NCI-H510A treated with DMSO at 0.1 percent for 48 hours (cell line): ENCODE measurements at places on chromosomes 7 and 10.

DNA sequence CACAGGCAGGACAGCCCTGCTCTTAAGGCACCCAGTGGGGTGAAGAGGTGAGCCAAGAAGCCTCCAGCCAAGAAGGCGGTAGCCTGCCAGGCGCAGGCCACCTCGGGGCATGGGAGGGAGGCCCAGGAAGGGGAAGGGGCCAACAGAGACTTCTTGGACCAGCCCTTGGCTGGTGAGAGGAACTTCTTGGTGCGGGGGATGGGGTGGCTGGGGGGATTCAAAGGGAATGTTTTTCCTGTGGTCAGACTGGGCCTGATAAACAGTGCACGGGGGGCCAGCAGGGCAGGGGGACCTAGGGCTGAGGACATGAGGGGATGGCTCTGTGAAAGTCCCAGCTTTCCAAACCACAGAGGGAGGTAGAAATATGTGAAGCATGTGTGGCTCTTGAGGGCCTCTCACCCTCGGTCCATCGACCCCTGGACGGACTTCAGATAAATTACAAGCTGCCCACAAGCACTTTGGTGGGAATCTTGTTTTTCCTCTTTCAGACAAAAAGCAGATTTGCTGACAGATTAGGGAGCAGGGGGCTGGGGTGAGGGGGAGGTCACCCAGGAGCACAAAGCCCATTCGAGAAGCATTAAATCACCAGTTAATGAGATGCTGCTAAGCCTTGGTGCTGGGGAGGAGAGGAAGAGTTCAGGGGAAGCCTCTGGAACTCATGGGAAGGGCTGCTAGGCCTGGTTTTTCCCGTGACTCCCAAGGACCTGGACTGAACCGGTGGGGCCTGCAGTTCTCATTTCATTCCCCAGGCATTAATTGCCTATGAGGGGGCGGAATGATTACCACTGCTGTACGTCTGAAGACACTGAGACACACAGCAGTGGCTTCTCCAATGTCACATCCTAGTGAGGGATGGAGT is 11.3 kb downstream of the CRYGN start:
- DNase-seq = no peak

GRCh38 chr7:44881066-44881600 is 4.2 kb downstream of the PURB start:
- no peak for DNase-seq

- DNase-seq = no peak
Measured at GRCh38 chr7:105353752-105354328, 34.9 kb downstream of the SRPK2 start.

DNA sequence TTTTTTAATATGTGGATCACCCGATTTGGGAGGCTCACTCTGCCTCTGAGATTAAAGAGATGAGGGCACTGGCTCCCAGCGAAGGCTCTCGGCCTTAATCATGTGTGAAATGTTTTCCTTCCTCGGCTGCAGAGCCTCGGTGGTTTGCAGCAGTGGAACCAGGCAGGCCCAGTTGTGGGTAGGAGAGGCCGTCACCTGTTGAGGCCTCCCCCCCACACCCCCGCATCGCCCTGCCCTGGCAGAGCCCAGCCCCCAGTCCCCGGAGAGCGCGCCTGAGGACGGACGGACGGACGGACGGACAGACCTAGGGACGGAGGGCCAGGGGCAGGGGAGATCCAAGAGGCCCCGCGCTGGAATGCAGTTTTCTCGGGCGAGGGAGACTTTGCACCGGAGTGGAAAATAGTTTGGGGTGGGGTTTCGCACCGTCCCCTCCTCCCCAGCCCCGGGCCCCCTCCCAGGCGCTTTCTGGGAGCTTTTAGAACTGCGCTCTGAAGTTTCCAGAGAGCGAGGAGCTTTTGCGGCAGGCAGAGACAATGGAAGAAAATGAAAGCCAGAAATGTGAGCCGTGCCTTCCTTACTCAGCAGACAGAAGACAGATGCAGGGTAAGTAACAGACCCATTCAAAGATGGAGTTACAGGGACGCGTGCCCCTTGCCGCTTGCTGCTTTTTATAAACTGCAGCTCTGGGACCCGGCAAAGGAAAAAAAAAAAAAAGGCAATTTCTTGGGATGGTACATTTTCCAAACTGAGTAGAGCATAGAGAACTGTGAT is at the start of gene KIAA1217:
KIAA1217 (plus strand) TSS at position 478 of the 771 bp plus-strand sequence; CDS start at position 534, 56 bp downstream.
- DNase-seq = no peak

DNA sequence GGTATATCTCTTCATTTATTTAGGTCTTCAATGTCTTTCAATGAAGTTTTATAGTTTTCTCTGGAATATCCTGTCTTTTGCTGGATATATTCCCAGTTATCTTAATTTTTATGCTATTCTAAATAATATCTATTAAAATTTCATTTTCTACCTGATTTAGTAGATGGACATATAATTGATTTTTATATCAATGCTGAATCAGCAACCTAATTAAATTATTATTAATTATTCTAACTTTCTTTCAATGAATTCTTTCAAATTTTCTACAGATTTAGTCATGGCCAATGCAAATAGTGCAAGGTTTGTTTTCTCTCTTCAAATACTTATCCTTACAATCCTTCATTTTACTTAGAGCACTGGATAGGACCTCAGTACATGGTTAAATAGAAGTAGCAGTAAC is 56.8 kb downstream of the DENND11 start:
- no peak for DNase-seq

GRCh38 chr7:11858622-11859302 is 26.8 kb upstream of the THSD7A start:
- DNase-seq = no peak

GRCh38 chr10:44939691-44940401 is 19.8 kb upstream of the RASSF4 start:
- DNase-seq = no peak

DNA sequence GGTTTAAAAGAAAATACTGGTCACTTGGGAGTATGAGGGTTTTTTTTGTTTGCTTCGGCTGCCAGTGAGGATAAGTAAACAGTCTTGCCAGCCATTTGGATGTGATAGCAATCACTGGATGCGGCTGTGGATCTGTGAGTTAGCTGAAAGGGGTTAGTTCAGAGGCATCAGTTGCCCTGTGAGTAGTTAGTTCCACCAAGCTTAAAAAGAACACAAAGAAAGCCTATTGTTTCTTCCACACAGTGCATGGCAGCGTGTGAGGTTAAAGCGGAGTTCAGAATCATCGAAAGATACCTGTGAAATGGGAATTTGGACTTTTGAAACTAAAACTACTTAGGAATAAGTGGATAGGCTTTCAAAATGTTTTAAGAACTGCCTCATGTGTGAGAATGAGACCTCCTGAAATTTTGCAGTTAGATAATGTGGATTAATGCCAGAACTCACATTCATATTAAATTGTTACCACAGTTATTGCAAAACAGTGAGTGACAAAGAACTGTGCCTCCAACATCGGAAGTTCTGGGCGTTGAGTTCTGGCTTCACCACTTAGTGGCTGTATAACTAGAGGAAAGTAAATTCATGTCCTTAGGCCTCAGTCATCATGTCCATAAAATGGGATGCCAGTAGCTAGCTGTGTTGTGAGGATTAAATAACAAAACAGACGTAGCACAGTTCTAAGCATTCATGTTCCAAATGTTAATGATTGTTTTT is 31.3 kb downstream of the KIAA1217 start:
- DNase-seq = no peak

- DNase-seq = no peak
Measured at GRCh38 chr7:63876707-63877322, 121.8 kb upstream of the ZNF722 start.

GRCh38 chr10:21327289-21327993 is 198.0 kb downstream of the SKIDA1 start:
- no peak for DNase-seq

DNA sequence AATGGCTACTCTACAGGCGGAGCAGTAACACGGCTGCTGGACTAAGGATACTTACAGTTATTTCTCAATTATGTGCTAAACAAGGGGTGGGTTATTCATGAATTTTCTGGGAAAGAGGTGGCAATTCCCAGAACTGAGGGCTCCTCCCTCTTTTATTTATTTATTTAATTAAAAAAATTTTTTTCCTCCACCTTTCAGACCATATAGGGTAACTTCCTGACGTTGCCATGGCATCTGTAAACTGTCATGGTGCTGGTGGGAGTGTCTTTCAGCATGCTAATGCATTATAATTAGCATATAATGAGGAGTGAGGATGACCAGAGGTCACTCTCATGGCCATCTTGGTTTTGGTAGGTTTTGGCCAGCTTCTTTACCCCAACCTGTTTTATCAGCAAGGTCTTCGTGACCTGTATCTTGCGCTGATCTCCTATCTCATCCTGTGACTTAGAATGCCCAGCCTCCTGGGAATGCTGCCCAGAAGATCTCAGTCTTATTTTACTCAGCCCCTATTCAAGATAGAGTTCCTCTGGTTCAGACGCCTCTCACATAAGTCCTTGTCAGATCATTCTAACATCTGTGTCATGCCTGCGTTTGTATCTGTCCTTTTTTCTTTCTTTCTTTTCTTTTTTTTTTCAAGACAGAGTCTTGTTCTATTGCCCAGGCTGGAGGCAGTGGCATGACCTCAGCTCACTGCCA is 15.9 kb upstream of the STOX1 start:
- DNase-seq = no peak

- DNase-seq = no peak
Measured at GRCh38 chr7:75048435-75049379, 24.9 kb downstream of the RCC1L start.

DNA sequence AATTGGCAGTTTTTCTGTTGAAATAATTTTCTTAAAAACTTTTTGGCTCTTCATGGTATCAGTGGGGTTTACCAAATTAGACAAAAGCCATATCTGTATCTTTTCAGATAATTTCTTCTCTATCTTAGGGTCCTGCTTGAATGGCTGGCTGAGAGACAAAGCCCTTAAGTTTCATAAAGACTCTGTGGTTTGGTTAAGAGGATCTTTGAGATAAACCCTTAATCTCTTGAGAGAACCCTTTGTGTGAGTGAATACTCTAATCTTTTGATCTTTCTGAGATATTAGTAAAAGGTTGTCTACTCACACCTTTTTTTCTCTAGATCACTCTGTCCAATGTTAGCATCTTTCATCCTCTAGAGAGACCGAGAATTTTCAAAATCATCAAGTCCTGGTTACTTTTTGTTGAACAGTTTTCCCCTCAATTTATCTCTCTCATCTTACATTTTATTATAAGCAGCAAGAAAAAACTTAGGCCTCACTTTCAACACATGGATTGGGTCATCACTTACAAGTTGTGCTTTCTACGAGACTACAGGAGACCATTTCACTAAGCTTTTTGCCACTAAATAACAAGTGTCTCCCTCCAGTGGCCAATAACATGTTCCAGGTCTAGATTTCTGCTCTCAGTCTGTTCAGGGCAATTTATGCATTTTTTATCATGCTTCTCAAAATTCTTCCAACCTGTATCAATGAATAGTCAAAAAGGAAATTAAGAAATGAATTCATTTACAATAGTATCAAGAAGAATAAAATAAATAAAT is 28.4 kb downstream of the DNAJC9 start:
- DNase-seq = no peak

DNA sequence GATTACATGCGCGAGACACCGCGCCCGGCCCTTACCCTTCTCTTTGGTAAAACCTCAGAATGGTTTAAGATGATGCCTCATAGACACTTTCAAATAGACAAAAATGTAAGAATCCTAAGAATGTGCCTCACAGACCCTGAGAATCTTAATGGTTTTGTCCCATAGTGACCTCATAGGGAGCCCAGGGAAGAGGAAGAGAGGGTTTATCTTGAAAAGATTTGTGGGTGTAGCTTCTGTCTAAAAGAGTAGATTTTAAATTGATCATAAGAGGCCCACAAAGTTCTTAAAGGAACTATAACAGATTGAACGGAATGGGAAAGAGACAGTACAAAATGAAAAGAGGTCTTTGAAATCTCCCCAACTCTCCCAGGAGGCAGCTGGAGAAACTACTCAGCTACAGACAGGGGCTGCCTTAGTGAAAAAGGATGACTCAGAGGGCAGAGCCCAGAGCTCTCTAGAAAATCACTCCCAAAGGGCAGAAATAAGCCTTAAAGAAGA is 220.6 kb downstream of the ADRA2A start:
- no peak for DNase-seq

- DNase-seq = no peak
Measured at GRCh38 chr7:124686543-124687171, 78.9 kb downstream of the GPR37 start.

DNA sequence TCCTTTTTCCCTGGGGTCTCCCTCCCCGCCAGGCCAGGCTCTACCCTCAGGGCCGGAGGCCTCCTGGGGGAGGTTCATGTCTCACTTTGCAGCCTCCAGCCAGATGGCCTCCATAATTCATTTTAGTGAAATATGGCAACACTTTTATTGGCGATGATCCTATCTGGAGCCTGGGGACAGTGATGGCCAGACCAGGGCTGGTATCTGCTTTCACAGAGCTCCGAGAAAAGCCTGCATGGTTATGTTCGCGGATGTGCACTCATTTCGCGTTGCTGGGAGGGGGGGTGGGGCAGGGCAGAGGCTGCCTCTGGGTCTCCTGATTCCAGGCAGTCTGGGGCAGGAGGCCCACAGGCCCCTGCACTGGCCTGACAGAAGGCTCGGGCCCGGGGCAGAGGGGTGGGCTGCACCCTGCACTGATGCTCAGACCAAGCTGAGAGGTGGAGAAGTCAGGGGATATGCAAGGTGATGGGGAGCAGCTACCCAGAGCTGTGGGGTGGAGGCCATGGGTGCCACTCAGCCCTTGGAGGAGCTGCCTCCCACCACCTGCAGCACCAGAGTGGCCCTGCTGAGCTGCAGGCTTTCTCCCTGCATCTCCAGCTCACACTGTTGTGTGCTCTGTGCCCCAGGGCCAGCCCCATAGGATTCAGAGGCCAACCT is 85.3 kb upstream of the RET start:
- DNase-seq = no peak

DNA sequence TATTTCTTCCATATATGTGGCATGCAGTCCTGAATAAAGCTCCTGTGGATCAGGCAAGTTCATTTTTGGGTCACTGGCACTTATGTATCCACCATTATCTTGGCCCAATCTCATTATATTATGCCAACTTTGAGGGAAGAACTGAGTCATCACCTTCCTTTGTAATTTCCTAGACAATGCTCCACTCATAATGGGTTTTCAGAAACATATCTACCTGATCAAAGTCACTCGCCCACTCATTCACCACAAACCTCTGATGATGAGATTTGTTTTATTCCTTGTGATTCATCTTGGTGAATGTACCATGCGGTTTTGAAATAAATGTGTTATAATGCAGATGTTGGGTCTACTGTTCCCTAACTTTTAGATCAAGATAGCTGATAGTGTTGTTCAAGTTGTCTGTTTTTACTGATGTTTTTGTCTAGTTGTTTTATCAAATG is 525.8 kb downstream of the KIF20B start:
- DNase-seq = no peak

- no peak for DNase-seq
Measured at GRCh38 chr7:118615-119391, 73.6 kb upstream of the FAM20C start.

GRCh38 chr10:74888962-74889661 is 62.7 kb downstream of the KAT6B start:
- peak; percentile 42 for DNase-seq

- no peak for DNase-seq
Measured at GRCh38 chr10:8951440-8952089, 897.1 kb downstream of the GATA3 start.

DNA sequence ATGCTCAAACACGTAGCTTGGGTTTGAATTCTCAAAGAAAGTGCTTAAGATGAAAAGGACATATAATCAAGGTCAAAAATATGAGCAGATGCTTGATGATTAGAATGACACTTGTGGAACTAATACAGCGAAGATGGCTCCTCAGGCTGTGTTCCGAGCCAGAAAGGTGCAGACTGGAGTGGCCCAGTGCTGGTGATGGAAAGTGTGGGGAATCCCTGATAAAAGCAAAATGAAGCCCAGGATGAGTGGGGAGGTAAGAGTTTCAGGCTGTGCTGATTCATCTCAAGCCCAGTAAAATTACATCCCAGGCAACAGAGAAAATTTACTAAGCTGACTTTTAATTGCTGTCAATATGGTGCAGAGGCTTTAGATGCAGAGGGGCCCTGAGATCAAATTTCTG is 77.8 kb upstream of the IKZF1 start:
- DNase-seq = no peak
